CD8-positive, alpha-beta memory T cell (primary cell): ENCODE measurements at places on chromosomes 12 and 14. TPM values are rescaled to one million over a fixed set of nuclear protein-coding genes. Genes with fewer than 3 reads are reported as not detected.
A peak's percentile ranks its signal among the peaks of the same experiment; 100 is the strongest.

- DNase-seq, result peak; percentile 20
Measured at GRCh38 chr12:38904537-38905479, 583 bp downstream of the CPNE8 start.

- DNase-seq, result peak; percentile 65
Measured at GRCh38 chr14:49687942-49688700, at the start of gene POLE2. Gene POLE2, minus strand, starts transcription at chr14:49688214. Its CDS starts 11 bp downstream, at chr14:49688203.

DNA sequence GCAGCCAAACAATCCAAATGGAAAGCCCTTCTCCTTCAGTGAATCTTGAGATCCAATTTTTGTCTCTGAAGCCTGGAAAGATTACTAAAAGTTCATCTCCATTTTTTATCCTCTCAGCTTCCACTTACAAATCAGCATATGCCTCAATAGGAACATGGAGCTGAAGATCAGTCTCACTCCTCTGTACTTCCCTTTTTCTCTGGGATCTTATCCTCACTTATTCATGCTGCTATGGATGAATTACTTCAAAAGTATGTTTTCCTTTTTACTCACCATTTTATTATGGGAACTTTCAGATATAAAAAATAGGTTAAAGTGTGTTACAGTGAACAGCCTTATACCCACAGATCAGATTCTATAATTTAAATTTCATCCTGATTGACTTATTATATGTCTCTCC lies 14.4 kb upstream of the NTF3 start:
- DNase-seq, result no peak

Gene HELB
- total RNA-seq, result 14.2 TPM

Gene SIX1
- total RNA-seq, result not detected

- DNase-seq, result no peak
Measured at GRCh38 chr14:61544448-61545330, 150.6 kb upstream of the HIF1A start.

- DNase-seq, result no peak
Measured at GRCh38 chr14:34137001-34137745, 186.3 kb upstream of the EGLN3 start.

DNA sequence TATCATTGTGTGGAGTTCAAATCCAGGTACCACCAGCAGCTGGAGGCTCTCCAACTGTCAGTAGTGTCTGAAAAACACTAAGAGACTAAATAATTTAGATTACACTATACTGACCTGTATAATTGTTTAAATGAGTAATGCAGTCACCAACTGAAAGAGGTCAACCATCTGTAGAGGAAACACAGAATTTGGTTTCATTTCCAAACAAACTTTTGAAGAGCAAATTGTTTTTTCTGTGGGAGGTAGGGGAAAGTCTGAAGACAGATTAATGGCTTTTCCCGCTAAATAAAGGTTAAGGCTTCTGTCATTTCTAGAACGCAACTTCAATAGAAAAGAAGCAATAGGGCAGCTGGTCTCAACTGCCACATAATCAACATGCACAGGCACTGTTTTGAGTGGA lies 462.6 kb downstream of the PRKD1 start:
- no peak for DNase-seq

DNA sequence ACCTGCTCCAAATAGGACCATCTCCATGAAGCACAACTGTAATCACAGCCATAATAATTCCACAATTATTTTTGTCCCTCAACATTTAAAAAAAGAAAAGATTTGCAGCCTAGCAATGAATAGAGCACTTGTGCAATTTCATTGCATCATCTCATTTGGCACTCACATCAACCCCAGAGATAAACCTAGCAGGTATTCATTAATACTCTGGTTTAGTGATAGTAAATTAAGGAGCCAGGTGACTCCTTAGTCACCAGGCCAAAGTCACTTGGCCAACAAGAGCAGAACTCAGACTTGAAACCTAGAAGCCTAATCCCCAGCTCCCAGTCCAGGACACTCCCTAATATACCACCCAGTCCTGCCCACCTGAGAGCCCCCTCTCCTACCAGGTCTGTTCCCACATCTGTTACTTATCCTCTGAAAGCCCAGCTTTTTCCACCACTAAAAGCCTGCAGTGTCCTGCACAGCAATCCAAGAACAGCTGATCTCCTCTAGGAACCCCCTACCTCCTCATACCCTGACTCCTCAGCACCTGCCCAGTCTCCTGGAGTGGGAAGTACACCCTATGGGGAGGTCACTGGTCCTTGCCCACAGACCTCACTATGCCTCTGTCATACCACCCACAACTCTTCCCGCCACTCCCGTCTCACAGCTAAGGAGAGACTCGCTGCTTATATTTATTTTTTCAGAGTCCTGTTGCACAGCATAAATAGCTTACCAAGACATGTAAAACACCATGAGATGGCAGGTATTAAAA lies 22.1 kb downstream of the OR10P1 start:
- no peak for DNase-seq

Gene KLRG1
- 12.3 TPM for total RNA-seq

DNA sequence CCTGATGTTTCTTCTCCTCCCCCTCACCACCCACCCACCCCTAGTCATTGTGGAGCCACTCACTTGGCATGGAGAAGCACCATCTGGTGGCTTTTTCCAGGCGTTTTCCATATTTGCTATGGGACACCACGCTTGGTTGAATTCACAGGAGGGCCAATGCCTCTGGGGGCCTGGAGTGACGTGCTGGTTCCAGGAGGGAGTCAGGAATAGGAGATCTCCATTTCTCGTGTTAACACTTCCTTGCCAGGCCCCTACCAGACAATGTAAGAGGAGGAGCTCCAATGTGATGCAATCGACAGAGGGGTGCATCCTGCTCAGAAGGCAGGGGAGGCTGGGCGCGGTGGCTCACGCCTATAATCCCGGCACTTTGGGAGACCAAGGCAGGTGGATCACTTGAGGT lies 21.6 kb upstream of the TESC start:
- DNase-seq, result no peak

- no peak for DNase-seq
Measured at GRCh38 chr14:67486890-67487289, 1.6 kb downstream of the TMEM229B start.

Gene FGF23
- not detected for total RNA-seq

DNA sequence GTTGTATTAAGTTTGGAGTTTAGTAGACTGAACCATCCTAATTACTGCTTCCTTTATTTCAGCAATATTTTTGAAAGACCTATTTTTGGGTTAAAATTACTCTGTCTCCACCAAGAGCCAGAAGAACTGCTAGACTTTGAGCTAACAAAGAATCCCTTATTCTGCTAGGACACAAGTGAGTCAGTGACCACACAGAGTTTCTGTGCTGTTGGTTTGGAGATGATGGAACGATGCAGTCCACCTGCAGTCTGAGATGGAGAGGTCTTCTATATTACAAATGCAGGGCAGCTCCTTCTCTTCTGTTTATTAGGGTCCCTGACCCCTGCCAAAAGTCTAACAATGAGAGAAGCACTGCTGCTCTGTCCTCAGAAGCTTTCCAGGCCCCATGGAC lies 6.7 kb upstream of the STXBP6 start:
- DNase-seq, result no peak

DNA sequence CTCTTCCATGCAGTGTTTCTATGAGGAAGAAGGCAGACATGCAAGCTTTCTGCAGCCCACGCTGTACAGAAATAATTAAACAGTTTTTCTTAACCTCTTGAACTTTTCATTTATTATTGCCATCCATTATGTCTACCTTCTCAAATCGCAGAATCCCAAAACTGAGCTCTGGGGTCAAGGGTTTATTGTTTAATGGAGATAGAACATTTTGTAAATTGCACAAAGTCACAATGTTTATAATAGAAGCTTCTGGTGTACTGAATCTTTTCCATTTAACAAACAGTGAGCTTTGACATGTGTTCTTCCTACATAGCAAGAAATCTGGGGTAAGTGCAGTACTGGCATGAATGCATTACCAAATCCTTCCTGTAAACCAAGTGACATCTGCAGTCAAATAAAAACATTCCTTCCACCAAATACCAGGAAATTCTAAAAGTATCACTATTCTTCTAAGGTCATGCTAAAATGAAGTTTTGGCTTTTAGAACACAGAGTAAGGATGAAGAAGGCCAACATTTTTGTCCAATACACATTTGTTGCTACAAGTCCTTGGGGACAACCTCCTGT lies 385.3 kb upstream of the DDHD1 start:
- DNase-seq, result no peak

GRCh38 chr14:29077916-29078315 lies 311.3 kb downstream of the FOXG1 start:
- DNase-seq, result no peak

GRCh38 chr12:39803151-39803550 lies 183.5 kb upstream of the ABCD2 start:
- DNase-seq, result no peak
